ENCODE measurements at places on chromosomes 16 and 17.

DNA sequence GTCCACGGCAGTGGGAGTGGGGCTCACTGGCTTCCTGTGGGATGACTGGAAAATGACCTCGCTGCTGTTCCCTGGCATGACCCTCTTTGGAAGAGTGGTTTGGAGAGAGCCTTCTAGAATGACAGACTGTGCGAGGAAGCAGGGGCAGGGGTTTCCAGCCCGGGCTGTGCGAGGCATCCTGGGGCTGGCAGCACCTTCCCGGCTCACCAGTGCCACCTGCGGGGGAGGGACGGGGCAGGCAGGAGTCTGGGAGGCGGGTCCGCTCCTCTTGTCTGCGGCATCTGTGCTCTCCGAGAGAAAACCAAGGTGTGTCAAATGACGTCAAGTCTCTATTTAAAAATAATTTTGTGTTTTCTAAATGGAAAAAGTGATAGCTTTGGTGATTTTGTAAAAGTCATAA, 7.8 kb upstream of the RNF213 start:
- peaks cover 24% of the 10 kb centered on the region for H3K4me1 ChIP-seq
- no peak overlapping the region for H3K27ac ChIP-seq
- no peaks in the 10 kb centered on the region for H3K36me3 ChIP-seq

- peaks cover 50% of the 10 kb centered on the region for H3K4me1 ChIP-seq
- peak overlapping the region; percentile 88 for H3K27ac ChIP-seq
- no peak for DNase-seq
- peaks cover 11% of the 10 kb centered on the region for H3K36me3 ChIP-seq
These were observed 1.0 kb downstream of the ZNF319 start for GRCh38 chr16:57999366-57999970.

GRCh38 chr16:75238853-75239541, 12.4 kb downstream of the BCAR1 start:
- H3K4me1 ChIP-seq: no peaks in the 10 kb centered on the region
- no peak overlapping the region for H3K4me3 ChIP-seq
- DNase-seq: no peak

DNA sequence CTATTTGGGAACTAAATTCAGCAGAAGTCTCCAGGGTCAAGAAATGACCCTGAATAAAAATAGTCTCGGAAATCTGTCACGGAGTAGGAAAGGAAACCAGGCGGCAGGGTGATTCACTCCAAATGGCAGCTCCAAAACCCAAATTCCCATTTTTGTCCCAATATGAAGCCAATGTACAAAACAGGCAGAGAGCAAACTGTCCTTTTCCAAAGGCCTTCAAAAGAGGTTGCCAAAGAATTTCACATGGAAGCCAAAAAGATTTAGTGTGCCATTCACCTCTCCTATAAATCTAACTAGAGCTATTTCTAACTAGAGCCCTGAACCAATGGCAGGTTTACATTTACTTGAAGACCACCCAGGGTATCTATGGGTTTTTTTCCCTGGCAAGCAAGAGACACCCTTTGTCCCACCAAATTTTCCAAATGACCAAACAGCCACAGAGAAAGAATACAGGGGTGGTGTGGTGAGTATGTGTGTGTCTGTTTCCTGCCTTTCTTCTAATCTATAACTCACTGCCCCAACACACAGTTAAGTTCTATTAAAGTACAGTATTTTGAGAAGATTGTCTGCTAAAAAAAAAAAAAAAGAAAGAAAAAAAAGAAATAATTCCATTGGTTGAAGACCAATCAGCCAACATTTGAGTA, 6.8 kb downstream of the MYO1D start:
- no peaks in the 10 kb centered on the region for H3K36me3 ChIP-seq
- no peak overlapping the region for H3K27ac ChIP-seq
- no peak for DNase-seq
- H3K27me3 ChIP-seq: peaks cover 2% of the 10 kb centered on the region

DNA sequence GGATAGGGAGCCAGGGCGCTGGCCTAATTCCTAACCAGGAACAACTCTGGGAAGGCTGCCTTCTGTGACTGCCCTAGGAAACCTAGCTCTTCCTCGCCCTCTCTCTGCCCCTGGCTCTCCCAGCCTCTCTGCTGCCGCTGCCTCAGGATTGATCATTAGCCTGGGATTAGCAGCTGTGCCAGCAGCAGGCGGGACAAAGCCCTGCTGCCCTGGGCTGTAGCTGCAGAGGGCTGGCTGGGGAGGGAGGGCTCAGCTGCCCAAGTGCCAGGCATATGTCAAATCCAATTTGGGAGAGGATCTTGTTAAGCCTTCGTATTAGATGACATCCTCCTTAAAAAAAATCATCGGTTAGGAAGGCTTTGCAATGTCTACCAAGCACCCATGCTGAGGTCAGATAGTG, 144.8 kb upstream of the CCL2 start:
- no peaks in the 10 kb centered on the region for H3K4me1 ChIP-seq
- no peak overlapping the region for H3K27ac ChIP-seq
- DNase-seq: no peak
- no peak overlapping the region for H3K4me3 ChIP-seq
- peaks cover 20% of the 10 kb centered on the region for H3K27me3 ChIP-seq

DNA sequence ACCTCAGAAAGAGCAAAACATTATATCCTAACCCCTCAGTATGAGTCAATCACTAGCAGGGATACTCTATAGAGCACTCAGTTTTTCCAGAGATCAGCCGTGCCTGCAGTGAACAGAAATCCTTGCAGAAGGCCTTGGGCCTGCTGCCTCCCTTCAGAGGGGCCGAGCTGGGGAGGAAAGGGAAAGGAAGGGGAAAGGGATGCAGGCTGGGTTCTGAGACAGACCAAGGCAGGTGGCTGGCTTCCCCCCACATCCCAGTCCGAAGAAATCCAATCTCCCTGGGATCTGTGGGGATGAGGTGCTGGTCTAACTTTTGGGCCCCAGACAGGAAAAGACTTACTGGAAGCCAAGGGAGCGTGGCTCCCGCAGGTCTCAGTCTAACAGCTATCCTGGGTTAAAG, 25.3 kb downstream of the SRL start:
- no peak overlapping the region for H3K4me3 ChIP-seq
- H3K4me1 ChIP-seq: no peaks in the 10 kb centered on the region

GRCh38 chr16:72182976-72183375, 11.0 kb upstream of the PMFBP1 start:
- H3K27me3 ChIP-seq: peaks cover under 1% of the 10 kb centered on the region
- DNase-seq: no peak
- no peak overlapping the region for H3K27ac ChIP-seq
- no peak overlapping the region for H3K4me3 ChIP-seq
- no peaks in the 10 kb centered on the region for H3K36me3 ChIP-seq

DNA sequence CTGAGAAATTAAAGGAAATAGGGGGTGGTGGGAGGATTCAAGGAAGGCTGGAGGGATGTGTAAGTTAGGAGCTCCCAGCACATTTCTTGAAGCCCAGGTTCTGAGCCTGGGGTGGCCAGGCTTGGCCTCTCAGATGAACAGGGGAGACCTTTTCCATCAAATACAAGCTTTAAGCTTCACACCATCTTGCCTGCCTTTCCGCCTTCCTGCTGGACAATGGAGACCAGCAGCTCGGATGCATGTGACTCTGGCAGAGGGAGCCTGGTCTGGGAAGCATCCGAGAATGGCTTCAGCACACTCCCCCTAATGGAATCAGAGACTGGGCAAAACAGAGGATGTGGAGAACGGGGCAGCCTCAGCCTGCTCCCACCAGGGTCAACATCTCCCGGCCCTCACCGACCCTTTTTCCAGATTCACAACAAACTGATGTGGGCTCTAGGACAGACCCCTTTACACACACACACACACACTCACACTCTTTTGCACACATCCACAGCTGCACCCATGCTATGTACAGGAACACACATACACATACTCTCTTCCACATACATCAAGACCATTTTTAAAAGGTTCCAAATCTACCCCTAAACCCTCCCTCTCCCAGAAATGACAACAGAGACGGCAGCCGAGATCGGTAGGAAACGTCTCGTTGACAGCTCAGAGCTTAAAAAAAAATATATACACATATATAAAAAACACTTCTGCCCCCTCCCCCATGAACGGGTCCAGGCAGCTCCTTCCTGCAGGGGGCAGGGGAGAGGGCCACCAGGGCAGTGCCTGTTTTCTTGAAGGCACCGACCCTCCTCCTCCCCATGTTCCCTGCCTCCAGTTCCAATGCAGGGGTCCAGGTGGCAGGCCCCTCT, 6.5 kb upstream of the ATXN7L3 start:
- peak overlapping the region; percentile 42 for H3K27ac ChIP-seq
- H3K27me3 ChIP-seq: no peaks in the 10 kb centered on the region
- H3K4me3 ChIP-seq: no peak overlapping the region
- peaks cover 37% of the 10 kb centered on the region for H3K4me1 ChIP-seq
- H3K36me3 ChIP-seq: peaks cover 21% of the 10 kb centered on the region

DNA sequence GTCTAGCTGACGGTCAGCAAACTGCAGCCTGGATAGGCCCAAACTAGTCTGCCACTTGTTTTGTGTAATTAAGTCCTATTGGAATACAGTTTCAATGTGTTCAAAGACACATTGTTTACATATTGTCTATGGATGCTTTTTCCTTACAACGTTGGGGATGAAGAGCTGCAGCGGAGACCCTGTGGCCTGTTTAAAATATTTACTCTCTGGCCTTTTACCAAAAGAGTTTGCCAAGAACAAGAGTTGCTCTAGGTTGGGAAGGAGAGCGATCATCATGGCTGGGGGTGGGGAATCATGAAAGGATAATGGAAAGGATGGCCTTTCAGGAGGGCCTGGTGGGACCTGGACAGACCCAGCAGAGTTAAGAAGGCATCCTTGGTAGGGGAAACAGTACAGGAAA, 274.9 kb upstream of the ZFHX3 start:
- H3K4me3 ChIP-seq: no peak overlapping the region
- no peak overlapping the region for H3K27ac ChIP-seq
- H3K27me3 ChIP-seq: no peaks in the 10 kb centered on the region
- no peaks in the 10 kb centered on the region for H3K4me1 ChIP-seq
- no peaks in the 10 kb centered on the region for H3K36me3 ChIP-seq
- DNase-seq: no peak

DNA sequence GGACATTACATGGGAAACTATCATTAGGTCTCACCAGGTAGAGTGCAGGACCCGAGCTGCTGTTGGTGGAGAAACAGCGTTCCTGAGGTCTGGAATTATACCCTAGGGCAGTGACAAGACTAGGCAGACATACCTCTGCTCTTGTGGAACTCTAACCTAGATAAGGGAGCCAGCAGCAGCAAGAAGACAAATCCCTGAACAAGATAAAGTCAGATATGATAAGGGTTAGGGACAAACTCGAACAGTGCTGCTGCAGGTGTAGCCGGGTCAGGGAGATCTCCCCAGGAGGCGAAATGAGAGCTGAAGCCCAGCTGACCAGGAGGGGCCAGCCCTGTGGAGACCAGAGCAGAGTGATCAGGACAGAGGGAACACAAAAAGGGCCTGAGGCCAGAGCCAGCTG, 34.7 kb downstream of the ARSG start:
- H3K4me3 ChIP-seq: no peak overlapping the region
- peaks cover 9% of the 10 kb centered on the region for H3K36me3 ChIP-seq
- peaks cover 2% of the 10 kb centered on the region for H3K27me3 ChIP-seq
- no peak overlapping the region for H3K27ac ChIP-seq

DNA sequence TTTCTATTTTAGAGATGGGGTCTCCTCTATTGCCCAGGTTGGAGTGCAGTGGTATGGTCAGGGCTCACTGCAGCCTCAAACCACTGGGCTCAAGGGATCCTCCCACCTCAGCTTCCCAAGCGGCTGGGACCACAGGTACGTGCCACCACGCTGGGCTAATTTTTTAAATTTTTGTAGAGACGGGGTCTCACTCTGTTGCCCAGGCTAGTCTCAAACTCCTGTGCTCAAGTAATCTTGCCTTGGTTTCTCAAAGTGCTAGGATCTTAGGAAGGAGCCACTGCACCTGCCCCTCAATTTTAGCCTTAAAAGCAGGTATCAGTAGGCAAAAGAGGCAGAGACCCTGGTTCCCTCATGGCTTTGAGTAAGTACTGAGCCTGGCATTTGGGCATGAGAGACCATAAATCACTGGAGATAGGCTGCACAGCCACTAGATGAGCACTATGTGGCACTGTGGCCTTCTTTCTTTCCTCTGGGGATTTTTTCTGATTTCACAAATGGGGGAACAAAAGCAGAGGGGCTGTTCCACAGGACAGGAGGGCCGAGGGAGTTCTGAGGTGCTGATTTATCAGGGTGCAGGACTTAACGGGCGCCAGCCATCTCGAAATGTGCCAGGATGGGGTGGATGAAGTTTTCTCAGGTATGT, 82.2 kb downstream of the PLXDC1 start:
- no peak overlapping the region for H3K27ac ChIP-seq
- H3K4me3 ChIP-seq: no peak overlapping the region
- H3K27me3 ChIP-seq: no peaks in the 10 kb centered on the region
- H3K4me1 ChIP-seq: peaks cover 11% of the 10 kb centered on the region
- no peaks in the 10 kb centered on the region for H3K36me3 ChIP-seq
- no peak for DNase-seq

GRCh38 chr16:83849421-83849820, 41.6 kb downstream of the HSBP1 start:
- H3K36me3 ChIP-seq: no peaks in the 10 kb centered on the region
- DNase-seq: no peak
- H3K4me3 ChIP-seq: no peak overlapping the region
- no peak overlapping the region for H3K27ac ChIP-seq
- peaks cover 17% of the 10 kb centered on the region for H3K27me3 ChIP-seq

DNA sequence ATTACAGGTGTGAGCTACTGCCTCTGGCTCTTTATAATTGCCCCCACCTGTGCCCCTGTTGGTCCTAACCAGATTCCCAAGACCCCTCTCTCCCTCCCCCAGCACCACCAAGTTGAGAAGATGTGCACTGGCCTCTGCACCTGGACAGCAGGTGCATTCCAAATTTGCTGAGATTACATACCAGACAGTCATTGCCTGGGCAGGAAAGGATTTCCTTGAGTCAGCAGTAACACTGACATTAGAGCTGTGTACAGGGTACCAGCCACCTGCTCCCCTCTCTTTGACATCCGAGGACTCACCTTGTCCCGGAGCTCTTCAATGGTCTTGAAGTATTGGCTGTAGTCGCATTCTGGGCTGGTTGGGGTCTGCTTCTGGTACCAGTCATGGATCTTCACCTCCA, 659 bp downstream of the KRT15 start:
- no peaks in the 10 kb centered on the region for H3K36me3 ChIP-seq
- H3K4me3 ChIP-seq: no peak overlapping the region
- no peaks in the 10 kb centered on the region for H3K4me1 ChIP-seq
- H3K27ac ChIP-seq: no peak overlapping the region

GRCh38 chr16:66706506-66706880, 9.9 kb upstream of the CMTM4 start:
- H3K4me3 ChIP-seq: no peak overlapping the region
- DNase-seq: no peak
- H3K27me3 ChIP-seq: peaks cover 22% of the 10 kb centered on the region
- H3K4me1 ChIP-seq: no peaks in the 10 kb centered on the region

DNA sequence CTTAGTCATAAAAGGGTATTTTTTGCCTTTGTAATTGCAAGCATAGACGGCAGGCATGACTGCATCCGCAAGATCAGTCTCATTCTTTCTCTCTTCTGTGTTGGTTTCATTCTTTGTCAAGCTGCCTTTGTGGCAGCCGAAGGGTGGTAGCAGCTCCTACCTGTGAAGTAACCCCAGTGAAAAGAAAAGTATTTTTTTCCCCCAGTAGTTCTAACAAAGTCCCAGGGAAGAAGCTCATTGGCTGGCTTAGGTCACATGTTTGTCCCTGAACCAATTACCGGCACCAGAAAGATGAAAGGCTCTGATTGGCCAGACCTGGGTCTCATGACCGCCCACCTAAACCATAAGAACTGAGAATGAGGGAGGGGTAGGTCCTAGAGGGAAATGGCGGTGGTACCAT, 110.7 kb downstream of the RAP1GAP2 start:
- H3K27ac ChIP-seq: no peak overlapping the region
- no peak for DNase-seq
- H3K4me3 ChIP-seq: no peak overlapping the region
